Substantia nigra (tissue), 51 donors: ENCODE measurements at places on chromosomes 2 and 18.

- no peak for DNase-seq
Observed at GRCh38 chr18:13131283-13131682, 87.3 kb upstream of the LDLRAD4 start.

DNA sequence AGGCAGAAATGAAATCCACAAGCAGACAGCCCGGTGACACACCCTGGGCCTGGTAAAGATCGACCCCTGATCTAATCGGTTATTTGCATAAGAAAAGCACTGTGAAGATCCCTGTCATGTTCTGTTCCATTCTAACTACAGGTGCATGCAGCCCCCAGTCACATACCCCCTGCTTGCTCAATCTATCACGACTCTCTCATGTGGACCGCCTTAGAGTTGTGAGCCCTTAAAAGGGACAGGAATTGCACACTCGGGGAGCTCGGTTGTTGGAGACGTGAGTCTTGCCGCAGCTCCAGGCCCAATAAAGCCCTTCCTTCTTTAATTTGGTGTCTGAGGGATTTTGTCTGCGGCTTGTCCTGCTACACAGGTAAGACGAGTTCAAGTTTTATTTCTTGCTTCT lies 13.4 kb upstream of the IL1B start:
- no peak for DNase-seq

GRCh38 chr2:3572620-3573019 lies 2.4 kb upstream of the RPS7 start:
- DNase-seq: no peak

GRCh38 chr2:221495731-221496130 lies 76.4 kb downstream of the EPHA4 start:
- no peak for DNase-seq

DNA sequence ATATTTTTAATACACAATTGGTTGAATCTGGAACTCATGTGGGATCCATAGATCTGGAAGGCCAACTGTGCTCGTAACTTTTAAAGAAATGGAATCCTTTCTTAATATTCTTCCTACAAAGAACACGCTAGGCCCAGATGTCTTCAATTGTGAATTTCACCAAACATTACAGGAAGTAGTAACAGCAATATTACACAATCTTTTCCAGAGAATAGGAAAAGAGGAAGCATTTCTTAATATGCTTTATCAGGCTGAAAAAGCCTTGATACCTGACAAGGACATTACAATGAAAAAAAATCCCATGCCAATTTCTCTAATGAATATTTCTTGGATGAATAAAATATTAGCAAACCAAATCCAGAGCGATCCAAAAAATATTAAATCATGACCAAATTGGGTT lies 80.3 kb upstream of the HAAO start:
- no peak for DNase-seq
